Ovary (tissue), 10 donors: ENCODE measurements at places on chromosomes 11 and 22. TPM values are rescaled to one million over a fixed set of nuclear protein-coding genes. Genes with fewer than 3 reads are reported as not detected.
A peak's percentile ranks its signal among the peaks of the same experiment; 100 is the strongest.

- peak; percentile 98 for DNase-seq
Measured at GRCh38 chr11:72040491-72041363, 39.6 kb downstream of the NUMA1 start.

Gene MS4A6E
- not detected for total RNA-seq

Gene SLC7A4
- 0.23 TPM for total RNA-seq

Gene YPEL1
- 2.9 TPM for total RNA-seq

Gene RFPL2
- not detected for total RNA-seq

Gene XKR3
- not detected for total RNA-seq

DNA sequence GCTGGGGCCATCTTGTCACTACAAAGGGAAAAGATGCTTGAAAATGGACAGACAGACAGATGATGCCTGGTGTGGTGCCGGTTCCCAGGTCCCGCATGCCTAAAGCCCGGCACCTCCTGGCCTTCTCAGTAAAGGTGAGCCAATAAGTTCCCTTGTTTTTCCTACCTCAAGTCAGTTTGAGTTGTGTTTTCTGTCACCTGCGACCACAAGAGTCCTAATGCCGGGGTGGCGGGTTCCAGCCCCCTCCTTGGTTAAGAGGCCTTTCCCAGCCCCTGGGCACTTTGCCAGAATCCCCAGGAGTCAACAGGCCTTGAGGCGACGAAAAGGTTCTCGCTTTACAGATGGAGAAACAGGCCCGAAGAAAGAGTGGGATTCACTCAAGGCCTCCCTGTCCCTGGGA, 9.0 kb downstream of the FGF19 start:
- no peak for DNase-seq

DNA sequence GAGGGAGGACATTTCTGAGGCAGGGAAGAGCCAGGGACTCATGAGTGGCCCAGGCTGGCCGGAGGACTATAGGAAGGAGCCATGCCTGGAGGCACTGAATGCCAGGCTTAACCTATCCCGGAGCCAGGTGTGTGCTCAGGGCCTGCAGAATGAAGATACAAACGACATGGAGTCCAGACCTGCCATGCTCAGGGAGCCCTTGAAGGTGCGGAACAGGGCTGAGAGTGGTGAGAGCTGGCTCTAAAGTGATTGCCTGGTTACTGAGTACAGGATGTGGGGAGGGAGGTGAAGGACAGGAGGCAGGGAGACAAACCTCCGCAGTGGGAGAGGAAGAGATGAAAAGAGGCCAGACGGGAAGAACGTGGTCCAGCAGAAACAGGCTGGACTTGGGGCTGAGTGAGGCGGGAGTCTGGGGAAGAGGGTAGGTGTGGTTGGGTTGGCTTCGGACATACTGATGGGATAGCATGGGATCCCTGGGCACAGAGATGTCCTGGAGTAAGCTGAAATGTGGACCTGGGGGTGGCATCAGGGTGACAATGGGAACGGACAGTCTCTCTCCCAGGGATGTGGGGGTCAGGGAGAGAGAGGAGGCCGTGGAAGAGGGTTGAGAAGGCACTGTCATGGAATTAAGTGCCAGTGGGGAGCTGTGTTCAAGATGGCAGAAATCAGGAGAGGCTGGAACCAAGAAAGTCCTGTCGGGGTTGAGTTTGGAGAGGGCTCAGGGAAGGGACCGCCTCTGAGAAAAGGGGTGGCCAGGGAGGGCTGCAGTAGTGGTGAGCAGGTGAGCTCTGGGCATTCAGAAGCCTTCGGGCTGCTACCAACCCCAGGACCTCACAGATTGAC, 1.5 kb upstream of the ANKRD13D start:
- DNase-seq, result no peak

Gene SCYL1
- 96.2 TPM for total RNA-seq

DNA sequence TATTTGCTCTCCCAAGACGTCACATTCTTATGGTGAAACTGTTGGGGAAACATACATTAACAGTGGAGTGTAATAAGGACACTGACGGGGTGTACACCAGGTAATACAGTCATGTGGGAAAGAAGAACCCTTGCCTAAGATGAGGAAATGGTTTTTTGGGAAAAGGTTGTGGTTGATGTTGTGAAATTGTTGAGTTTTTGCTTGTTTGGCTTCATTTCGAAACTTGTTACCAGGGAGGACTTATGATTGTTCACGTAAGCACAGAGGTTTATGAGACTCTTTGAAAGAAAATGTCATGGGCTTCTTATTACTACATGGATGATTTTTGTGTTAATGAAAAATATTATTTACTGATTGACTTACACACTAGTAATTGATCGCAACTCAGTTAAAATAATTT, 16.8 kb downstream of the ANO3 start:
- no peak for DNase-seq

Gene KCNJ11
- 0.77 TPM for total RNA-seq

DNA sequence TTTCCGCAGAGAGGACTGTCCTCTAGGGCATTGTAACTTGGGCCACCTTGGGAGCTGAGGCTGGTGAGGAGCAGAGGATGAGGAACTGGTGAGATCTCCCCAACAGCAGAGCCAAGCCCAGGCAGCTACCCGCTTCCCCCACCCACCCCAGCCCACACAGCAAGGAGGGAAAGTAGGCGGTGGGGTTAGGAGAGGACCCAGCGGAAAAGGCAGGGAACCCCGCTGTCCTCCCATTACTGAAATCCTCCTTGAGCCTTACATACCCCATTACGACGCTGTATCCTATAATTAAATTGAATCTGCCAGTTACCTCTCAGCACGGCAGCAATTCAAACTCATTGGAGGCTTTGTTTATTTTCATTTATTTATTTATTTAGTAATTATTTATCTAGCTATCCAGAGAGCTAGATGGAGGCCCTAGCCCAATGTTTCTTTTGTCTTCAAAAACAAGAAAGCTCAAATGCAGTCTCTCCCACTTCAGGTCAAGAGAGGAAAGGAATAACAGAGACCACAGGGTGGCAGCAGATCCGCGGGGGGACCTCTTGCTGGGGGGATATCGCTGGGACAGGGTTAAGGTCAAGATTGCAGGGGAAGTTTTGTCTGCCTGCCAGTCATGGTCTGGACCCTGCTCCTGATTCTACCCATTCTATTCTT, 218.0 kb downstream of the ST3GAL4 start:
- DNase-seq, result no peak

GRCh38 chr11:91860661-91861060, 364.0 kb upstream of the FAT3 start:
- no peak for DNase-seq

DNA sequence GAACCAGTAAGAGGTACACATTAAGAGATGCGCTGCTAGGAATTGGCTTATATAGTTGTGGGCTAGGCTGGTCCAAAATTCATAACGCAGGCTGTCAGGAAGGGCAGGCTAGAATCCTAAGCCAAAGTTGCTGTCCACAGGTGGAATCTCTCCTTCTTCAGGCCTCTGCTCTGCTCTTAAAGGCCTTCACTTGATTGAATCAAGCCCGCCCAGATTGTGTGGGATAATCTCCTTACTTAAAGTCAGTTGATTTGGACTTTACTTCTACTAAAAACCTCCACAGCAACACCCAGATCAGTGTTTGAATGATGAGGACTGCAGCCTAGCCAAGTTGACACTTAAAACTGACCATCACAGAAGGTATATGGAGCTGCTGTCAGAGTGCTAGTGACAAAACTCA, 68.8 kb downstream of the LRRC32 start:
- no peak for DNase-seq

Gene NCAM1
- total RNA-seq, result 59.1 TPM

DNA sequence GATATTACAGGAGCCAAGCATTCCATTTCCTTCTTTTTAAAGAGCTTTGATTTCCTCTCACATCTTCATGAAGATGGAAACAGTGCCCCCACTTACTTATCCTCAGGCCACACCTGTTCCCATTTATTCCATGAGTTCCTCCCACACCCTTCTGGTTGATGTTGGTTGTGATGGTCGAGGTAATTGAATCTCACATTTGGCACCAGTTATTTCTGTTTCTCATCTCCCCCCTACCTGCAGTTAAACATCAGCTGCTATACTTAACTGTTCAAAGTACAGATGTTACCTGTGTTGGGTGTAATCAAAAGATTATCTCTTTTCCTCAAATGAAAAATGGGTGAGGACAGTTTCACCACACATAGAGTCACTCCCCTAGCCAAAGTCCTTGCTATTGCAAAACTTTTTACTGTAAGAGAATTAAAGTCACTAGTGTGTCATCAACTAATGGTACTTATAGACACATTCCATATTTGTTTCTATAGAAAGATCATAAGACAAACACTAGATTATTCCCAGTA, 1.9 kb downstream of the TMEM45B start:
- DNase-seq, result no peak

GRCh38 chr11:94630221-94630620, 63.1 kb downstream of the PIWIL4 start:
- no peak for DNase-seq

GRCh38 chr11:46682773-46683752, 17.4 kb downstream of the ARHGAP1 start:
- no peak for DNase-seq

- DNase-seq, result no peak
Measured at GRCh38 chr11:114309517-114309916, 13.3 kb downstream of the NNMT start.

DNA sequence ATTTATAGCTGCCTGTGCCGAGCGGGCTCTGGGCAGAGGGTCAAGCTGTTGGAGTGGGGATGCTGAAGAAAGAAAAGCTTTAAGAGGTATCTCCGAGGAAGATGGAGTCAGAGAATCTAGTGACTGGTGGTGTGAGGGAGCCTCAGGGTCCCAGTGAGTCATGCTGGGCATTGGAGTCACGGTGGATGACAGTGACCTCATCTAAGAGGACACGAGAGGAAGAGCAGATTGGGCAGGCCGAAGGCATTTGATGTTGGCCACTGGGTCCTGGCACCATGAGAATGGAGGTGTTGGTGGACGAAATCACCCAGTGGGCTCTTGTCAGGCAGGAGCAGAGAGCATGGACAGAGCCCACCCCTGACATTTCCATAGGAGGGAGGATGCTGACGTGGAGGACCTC, 68.4 kb downstream of the TBC1D22A start:
- no peak for DNase-seq
